Hematopoietic multipotent progenitor cell (in vitro differentiated cells): ENCODE measurements at places on chromosomes 2 and 18.

DNA sequence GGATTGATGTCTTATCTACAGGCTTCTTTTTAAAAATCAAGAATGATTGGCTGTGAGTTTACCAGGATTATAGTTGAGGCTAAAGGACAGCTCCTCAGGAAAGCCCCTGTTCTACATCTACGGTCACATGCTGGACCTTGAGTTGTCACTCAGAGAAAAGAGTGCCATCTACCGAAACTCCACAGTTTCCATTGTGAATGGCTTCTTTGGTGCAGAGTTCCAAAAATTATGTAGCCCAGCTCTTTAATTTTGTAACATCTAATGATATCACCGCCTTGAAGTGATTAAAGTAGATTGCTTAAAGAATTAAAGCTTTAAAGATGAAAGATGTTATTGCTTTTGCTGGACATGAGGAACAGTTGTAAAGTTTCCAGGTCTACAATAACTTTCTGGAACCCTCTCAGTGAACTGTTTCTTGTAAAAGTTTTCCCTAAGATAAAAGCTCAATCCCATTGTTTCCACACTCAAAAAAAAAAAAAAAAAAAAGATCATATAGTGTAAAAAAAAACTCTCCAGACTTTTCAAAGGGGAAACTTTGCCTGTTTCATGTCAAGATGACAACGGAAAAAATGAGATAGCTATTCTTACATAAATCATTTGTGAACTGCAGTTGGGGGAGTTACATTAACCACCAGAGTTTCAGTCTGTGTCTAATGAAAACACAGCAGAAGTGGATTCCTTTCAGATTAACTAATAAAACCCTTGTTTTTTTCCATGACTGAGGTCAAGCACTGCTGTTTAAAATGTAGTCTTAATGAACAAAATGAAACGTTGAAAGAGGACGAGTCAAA lies 4.3 kb downstream of the COL3A1 start:
- no peak for DNase-seq

- DNase-seq: no peak
Observed at GRCh38 chr2:103961862-103962261, 892.1 kb upstream of the POU3F3 start.

- DNase-seq: no peak
Observed at GRCh38 chr2:239455436-239456203, 54.8 kb upstream of the HDAC4 start.

- peak; percentile 70 for DNase-seq
Observed at GRCh38 chr2:178450524-178450773, 526 bp downstream of the PRKRA start.

DNA sequence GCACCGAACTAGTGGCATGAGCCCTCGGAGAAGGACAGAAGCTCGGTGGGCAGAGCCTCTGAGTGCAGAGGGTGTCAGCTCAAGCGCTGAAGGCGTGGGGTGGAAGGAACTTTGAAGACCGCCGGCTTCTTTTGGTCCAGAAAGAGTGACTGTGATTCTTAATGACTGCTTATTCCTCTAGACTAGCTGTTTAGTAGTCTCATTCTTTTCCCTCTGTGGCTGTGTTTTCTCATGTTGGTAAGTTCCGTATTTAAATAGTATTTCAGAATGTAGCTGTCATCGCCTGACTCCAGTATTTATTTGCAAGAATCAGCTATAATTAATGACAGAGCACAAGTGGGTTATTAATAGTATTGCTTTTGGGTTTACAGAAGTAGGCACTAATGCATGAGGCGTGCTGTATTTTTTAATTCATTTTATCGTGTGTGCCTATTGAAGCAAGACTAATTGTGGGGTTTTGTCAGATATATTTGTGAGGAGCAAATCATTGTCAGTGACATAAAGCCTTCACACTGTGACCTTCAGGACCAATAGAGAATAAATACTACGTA lies 80.8 kb upstream of the NFATC1 start:
- no peak for DNase-seq

GRCh38 chr2:239621611-239622010 lies 220.8 kb upstream of the HDAC4 start:
- DNase-seq: no peak

- no peak for DNase-seq
Observed at GRCh38 chr2:18200771-18201170, 322.3 kb downstream of the KCNS3 start.

DNA sequence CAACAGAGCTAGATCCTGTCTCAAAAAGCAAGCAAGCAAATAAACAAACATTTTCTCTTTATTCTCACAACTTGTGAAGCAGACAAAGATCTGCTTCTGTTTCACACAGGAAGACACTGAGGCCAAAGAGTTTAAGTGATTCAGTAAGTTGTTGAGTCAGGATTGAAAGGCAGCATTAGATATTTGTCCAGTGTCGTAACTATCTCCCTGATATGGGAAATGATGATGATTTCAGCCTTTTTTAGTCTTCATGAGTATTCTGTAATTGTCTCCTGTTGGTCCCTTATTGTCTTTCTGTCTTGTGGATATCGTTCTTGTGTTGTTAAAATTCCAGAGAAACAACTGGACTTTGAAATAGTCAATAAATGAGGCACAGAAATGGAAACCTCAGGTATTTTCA lies 59.6 kb downstream of the GATA6 start:
- DNase-seq: no peak

GRCh38 chr2:211159972-211160371 lies 603.6 kb downstream of the CPS1 start:
- no peak for DNase-seq

GRCh38 chr2:137535897-137536296 lies 428.4 kb upstream of the HNMT start:
- DNase-seq: no peak
